Femur (tissue), 1 donor: ENCODE measurements at places on chromosomes 11 and 22.

DNA sequence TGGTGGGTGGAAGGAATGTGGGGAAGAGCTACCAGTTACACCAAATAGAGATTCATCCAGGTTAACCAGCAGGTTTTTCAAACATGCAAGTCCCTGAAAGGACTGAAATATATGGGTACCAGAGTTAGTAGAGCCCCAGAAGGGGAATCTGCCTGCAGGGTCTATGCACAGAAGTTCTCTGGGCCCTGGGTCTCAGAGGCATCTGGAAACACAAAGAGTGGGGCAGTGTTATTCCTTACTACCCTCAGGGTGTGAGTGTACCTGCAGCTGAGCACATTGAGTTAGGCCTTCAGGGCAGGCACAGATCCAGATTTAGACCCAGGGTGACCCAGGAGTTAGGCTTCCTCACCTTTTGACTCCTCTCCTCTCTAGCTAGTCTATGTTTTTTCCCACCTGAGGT lies 43.9 kb upstream of the SWAP70 start:
- no peak for DNase-seq

GRCh38 chr11:90221803-90222458 lies 918 bp downstream of the CHORDC1 start:
- no peak for DNase-seq

DNA sequence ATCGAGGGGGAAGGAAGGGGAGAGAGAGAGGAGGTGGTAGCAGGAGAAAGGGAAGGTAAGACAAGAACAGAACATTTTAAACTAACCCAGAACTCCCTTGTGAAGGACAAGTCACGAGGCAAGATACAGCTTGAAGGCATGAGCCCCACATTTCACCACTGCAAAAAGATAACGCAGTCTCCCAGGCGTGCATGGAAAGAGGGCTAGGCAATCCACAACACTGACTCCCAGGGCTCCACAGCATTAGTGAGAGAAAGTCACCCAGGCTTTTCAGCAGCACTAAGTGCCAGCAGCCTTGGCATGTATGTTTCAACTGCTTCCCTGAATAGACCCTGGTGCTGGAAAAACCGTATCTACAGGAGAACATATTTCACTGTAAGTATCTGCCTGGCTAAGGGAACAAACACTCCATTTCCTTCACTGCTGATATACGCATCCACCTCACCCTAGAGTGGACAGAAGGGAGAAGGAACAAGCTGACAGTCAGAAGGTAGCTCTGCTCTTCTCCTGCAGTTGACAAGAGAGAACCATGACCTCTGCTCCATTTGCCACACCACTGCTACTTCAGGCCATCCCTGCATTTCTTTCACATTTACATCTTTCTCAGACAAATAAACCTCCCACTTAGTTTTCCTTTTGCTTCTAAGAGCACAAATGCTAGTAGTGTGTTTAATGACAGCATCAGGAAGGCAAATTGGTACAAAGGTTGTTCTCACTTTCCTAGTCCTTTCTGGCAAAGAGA lies 87.9 kb downstream of the AMBRA1 start:
- no peak for DNase-seq

DNA sequence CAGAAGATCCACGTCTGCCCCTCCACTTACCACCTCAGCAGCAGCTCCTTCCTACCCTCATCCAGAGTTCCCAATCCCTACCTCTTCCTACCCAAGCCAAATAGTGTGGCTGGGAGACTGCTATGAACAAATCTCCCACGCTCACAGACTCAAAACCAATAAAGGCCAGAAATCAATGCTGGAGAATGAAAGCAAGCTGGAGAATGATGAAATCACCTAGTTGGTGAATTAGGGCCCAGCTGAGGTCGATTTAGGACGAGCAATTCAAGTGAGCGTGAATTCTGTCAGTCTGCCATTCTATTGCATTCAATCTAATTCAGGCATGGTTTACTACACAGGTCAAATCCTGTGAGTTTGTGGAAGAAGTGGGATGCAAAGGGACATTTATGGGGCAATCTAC lies 22.5 kb downstream of the COMMD9 start:
- no peak for DNase-seq

DNA sequence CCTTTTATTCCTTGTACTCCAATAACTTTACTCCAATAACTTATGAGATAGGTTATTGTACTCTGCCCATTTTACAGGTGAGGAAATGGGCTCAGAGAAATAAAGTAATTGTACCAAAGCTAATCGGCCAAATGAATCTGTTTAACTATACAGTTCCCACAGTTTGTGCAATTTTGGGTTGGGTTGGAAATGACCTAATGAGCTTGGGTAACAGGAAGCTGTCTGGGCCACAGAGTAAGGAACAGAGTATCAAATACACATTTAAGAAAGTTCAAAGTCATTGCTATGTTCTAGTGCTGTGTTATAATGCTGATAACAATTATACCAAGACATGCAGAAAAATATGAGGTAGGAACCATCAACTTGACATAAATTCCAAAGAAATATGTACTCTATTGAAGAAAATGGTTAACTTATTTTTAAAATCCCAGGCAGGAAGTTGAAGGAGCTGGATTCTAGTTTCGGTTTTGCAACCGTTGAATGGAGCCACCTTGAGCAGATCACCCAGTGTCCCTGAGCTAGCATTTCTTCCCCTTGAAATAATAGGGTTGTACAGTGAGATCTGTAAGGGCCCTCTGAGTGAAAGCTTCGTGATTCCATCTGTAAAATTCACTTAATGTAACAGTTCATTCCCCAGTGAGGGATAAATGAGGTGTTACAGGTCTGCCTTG lies 360.9 kb upstream of the NARS2 start:
- DNase-seq: no peak

- no peak for DNase-seq
These were observed 92.7 kb downstream of the MSANTD4 start for GRCh38 chr11:105929084-105929955.

DNA sequence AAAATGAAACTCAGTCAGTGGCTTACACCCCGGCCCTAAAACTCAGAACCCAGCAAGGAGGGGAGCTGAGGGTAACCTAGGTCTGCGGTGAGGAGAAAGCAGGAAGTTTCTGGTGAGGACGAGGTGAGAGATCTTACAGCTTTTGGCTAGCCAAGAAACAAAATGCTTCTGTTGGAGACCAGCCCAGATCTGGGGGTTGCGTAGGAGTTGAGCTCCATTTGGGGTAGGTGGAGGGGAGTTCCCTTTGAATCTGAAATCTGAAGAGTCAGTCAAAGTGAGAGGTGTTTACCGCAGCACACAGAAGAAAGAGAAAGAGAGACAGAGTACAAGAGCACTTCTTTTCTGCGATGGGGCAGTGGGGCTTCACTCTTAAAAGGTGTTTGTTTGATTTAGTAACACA lies 29.6 kb downstream of the EHF start:
- peak; percentile 27 for DNase-seq

- DNase-seq: no peak
These were observed 9.3 kb upstream of the MRGPRD start for GRCh38 chr11:68989936-68990606.

- DNase-seq: no peak
These were observed 11.6 kb upstream of the ARAP1 start for GRCh38 chr11:72763823-72764222.

DNA sequence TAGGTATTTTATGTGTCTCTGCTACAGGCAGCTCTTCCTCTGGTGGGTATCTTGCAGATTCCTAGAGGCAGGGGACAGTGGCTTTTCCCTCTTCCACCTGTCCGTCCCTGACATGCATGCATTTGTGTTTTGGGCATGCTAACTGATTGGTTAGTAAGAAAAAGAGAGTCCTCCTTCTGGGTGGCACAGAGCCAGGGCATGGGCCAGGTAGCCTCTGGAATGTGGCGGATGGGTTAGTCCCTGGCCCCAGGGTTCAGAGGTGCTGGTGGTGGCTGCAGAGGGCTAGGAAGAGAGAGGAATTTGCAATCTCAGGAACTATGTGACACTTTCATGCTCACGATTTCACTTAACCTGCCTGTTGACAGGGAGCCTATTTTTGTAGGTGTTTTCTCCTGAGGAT lies 5.8 kb upstream of the MS4A15 start:
- DNase-seq: no peak

- DNase-seq: peak; percentile 18
These were observed 96.4 kb upstream of the PARVA start for GRCh38 chr11:12280838-12281565.

GRCh38 chr11:117913736-117914397 lies 15.3 kb downstream of the TMPRSS13 start:
- no peak for DNase-seq

- DNase-seq: no peak
These were observed 75.8 kb downstream of the CD44 start for GRCh38 chr11:35214792-35215193.
